Stimulated activated CD4-positive, alpha-beta T cell treated with anti-CD3 and anti-CD28 coated beads, Interleukin-12 subunit alpha, Interleukin-12 subunit beta, amount 100 ng/mL, for 48 hours (primary cell): ENCODE measurements at places on chromosomes 12 and 14.

GRCh38 chr14:71529848-71530247 lies 402.4 kb upstream of the RGS6 start:
- DNase-seq, result no peak

DNA sequence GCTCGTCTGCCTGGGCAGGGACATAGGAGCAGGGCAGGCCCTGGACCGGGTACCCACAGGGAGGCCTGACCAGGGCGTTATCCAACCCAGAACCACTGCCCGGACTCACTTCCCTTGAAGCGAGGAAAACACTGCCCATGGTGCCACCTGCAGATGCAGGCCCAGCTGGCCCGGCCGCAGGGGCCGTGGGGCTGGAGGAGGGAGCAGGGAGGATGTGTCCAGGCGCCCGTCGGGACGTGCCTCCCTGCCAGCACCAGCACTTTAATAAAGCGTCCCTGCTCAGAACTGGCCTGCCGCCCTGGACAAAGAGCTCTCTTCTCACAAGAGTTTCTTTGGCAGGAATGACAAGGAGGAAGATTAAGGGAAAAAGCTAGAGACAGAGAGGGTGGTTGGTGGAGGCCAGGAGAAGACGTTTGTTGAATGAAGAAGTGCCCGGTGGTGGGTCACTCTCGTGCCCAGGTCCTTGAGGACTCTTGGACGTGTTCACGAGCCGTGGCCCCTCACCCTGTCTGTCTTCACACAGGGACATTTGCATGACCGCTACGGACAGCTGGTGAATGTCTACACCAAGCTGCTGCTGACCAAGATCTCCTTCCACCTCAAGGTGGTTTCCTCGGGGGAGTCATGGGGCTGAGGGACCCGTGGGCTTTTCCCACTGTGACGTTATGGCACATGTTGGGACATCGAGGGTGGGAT lies 14.2 kb downstream of the HIP1R start:
- no peak for DNase-seq

GRCh38 chr14:77986773-77987172 lies 183.4 kb upstream of the NRXN3 start:
- DNase-seq, result no peak

- DNase-seq, result no peak
These were observed 21.2 kb downstream of the TBX5 start for GRCh38 chr12:114384739-114385138.

GRCh38 chr12:48349471-48349870 lies 1.2 kb downstream of the ZNF641 start:
- no peak for DNase-seq

DNA sequence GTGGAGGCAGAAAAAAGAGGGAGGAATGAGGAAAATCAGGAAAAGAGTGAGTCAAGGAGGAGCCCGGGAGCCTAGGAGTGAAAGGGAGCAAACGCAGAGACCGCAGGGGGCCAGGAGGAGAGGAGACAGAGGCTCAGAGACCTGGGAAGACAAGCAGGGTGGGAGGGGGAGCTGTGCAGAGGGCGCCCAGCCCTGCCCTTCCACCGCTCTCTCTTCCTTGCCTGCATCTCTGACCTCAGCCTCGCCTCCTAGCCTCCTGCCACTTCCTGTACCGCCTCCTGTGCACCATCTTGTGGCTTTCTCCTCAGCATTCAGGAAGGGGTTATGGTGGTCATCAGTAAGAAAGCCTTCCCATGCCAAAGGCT lies 1.3 kb downstream of the CLSTN3 start:
- DNase-seq, result no peak

- no peak for DNase-seq
These were observed 21.6 kb upstream of the CAMKK2 start for GRCh38 chr12:121318121-121318520.
